ENCODE measurements at places on chromosomes 12 and 14.
A peak's percentile ranks its signal among the peaks of the same experiment; 100 is the strongest.

DNA sequence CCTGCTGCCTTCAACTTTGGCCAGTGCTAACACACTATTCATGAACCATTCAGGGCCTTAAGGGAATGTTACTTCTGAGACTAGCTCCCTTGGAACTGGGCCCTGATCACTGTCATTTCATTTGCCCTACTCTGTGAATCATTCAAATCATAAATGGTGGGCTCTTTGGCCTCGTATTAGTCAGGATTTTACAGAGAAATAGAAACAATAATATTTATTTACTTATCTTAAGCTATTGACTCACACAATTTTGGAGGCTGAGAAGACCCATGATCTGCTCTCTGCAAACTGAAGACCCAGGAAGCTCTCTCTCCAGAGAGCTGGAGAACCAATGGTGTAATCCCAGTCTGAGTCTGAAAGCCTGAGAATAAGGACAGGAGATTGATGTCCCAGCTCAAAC is 398.5 kb downstream of the LRIG3 start:
- no peak for DNase-seq

DNA sequence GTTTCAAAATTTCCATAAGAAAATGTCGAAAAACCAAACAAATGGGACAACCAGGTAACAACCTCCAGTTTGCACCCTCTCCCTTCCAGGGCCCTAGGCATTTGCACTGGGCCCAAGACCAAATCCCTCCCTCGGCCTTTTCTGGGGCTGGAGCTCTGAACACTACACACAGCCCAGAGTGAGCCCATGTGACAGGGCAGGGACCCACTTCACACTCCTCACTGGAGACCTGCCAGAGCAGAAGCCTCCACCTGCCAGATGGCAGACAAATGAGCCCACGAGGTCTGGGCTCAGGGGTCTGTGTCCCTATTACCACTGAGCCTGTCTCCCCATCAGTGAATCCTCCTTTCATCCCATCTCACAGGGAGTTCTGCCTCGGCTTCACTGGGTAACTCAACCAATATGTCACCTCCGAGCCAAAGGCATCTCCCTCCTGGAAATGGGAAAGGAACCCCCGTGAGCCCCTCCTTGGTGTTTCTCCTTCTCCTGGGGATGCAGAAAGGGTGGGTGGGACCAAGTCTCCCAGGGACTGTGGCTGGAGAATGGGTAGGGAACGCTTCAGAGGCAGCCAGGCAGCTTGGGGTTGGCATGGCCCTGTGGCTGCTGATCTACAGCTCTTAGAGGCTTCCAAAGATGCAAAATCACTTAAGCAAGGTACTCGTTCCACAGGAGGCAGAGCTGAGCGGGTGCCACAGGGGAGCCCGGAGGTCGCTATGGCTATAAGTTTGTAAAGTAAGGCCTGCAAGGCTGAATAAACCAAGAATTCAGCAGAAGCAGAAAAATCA is 10.6 kb downstream of the VWF start:
- DNase-seq: no peak

DNA sequence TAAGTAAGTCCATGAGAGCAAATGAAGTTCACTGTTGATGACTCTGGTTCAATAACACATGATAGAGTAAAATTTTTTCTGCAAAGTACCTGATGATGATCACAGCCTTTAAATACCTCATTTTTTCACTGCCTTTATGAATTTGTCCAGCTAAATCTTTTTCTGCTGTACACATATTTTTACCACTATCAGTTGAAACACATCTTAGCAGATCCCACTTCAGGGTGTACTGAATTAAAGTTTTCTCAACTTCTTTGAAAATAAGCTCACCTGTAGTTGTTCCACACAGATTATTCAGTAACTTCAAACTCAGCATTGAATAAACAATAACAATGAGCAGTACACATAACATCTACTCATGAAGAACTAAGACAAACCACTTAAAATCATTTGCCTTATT is 385.9 kb downstream of the NELL2 start:
- no peak for DNase-seq

DNA sequence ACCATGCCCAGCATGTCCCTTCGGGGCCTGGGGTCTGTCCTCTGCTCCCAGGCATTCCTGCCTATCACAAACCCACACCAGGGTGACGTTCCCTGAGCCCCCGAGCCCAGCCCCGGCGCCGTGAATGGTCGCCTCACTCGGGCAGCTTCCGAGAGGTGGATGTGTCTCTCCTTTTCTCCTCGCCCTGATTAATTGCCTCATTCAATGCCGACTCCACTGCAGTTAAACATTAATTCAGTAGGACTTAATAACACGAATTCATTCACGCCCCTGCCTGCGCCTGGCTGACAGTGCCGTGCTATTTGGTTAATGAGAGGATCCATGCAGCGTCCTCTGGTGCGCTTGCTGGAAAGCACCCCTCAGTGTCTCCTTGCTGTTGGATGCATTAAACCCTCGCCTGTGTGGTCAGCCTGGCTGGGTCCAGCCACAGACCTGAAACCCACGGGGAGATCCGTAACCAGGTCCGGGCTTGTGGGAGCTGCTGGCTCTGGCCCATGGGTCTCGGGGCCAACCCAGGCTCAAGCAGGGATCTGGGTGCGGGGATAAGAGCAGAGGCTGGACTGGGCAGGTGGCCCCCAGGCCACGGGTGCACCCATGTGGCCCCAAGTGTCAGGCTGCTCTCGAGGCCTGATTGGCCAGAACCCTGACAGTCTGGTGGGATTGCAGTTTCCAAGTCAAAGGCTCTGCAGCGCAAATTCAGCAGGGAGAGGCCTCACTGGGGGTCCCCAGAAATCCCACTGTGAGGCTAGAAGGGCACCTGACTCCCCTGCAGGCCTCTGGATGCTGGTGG is 55.4 kb downstream of the FBRSL1 start:
- DNase-seq: no peak

DNA sequence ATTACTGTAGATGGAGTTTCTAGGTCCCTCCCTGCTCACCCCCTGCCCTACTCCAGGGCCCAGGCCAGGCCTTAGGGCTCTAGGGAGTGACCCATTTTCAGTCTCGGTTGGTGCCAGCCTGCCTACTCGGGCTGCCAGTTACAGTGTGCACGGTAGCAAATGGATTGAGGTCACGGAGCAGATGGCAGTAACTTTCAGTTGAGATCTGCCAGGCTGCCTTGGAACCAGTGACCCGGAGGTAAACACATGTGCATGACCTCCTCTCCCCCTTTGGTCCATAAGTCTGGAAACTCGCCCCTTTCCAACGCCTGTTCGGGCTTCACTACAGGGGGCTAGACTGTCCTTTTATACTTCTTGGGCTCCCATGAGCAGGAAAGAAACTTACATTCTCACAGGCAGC is 139.7 kb upstream of the TBX3 start:
- DNase-seq: no peak

GRCh38 chr14:68482018-68482417 is 310.8 kb downstream of the ZFP36L1 start:
- no peak for DNase-seq

DNA sequence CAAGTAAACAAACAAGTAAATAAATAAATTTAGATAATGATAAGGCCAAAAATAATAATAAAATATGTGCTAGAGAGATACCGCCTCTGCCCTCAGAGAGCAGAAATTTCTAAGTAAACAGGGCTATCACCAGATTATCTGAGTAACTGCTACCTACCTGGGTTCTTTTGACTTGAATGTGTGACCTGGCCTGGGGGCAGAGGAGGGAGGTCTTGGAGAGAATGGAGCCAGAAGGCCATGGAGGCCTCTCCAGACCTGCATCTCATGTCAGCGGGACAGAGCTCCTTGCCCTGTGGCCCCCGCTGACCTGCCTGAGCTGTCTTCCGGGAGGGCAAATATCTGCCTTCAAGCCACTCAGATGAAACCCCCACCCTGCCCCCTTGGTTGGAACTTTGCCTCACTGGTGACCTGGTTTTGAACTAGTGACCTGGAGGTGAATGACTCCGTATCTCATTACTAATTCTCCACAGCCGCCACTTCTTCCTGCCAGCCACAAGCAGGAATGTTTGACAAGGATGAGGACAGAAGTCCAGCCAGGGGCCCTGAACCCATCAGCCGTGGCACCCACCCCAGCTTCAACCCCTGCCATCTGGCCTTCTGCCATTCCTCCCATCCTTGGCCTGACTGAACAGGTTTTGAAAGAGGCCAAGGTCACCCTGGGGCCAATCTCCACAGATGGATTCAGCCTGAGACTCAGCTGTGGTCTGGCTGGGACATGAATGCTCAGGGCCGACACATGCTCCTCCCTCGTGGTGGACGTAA is 86.8 kb upstream of the PARP11 start:
- DNase-seq: no peak

DNA sequence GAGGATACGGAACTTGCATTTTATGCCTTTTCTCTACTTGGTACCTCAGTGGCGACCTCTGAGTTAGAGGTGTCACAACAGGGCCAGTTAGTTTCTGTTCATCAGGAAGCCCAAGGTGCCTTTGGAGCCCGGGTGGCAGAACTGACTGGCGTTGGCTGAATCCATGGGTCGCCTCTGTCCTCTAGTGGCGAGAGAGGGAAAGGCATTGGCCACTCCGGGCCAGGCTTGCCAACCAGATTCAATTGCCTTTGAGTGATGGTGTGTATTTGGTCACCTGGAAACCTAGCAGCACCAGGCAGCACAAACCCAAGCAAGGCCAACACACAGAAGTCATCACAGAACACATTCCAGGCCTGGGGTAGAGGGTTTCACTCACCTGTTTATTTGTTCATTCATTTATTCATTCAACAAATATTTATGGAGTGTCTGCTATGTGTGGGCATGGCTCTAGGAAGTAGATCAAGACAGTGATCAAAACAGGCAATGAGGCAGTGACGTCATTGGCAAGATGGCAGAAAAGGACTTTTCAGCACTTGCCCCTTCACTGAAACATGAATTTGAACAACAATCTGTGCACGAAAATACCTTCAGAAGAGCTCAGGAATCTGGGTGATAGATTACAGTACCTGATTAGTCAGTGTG is 40.5 kb upstream of the KCNA5 start:
- no peak for DNase-seq

DNA sequence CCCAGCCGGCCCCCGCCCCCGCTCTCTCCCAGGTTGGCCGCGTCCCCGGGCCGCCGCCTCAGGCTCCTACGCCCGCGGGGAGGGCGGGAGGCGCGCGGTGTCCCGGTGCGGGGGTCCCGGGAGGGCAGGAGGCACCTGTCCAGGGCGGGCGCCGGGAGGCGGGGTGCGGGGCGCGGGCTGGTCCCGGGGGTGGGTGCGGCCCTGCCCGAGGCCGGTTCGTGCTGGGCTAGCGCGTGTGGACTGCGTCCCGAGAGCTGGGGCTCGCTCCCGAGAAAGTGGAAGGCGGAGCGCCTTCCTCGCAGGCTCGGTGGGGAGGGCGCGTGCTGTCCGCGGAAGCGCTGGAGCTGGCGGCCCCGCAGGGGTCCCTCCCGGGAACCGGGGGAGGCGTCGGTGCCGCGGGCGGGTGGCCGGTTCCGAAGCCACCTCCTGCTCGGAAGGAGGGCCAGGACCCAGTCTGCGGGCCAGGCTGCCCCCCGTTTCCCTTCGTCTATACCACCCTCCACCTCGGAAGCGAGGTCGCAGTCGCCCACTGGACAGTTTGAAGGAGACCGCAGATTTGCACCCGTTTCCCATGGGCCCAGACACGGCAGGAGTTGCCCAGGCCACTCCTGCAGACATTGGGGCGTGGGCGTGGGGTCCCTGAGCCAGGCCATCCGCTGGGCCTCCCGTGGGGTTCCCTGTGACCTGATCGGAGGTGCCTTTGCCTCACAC is 636 bp downstream of the ZFYVE21 start:
- no peak for DNase-seq

DNA sequence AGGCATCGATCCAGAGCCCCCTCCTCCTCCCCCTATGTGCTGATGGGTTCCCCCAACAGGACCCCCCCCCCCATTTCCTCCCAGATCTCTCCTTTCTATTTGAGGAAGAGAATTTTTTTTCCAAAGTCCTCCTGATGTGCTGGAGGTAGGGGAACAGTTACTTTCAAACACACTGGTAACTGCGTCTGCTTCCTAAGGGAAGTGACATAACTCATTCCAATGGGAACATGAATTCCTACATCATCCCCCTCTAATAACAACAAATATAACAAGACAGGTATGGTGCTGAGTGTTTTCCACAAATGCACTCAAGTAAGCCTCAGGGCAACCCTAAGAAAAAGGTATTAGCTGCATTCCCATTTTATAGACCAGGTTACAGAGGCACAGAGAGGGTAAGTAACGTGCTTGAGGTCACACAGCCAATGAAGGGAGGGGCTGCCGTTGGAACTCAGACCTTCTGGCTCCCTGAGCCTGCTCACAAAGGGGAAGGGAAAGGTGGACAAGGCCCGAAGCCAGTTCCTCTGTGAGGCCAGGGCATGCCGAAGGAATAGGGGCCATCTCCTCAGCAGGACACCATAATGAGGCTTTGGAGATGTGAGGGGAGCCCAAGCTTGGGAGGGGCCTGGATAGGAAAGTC is 121.1 kb upstream of the NCOR2 start:
- no peak for DNase-seq

GRCh38 chr12:11822081-11822834 is 172.8 kb downstream of the ETV6 start:
- DNase-seq: peak; percentile 53

DNA sequence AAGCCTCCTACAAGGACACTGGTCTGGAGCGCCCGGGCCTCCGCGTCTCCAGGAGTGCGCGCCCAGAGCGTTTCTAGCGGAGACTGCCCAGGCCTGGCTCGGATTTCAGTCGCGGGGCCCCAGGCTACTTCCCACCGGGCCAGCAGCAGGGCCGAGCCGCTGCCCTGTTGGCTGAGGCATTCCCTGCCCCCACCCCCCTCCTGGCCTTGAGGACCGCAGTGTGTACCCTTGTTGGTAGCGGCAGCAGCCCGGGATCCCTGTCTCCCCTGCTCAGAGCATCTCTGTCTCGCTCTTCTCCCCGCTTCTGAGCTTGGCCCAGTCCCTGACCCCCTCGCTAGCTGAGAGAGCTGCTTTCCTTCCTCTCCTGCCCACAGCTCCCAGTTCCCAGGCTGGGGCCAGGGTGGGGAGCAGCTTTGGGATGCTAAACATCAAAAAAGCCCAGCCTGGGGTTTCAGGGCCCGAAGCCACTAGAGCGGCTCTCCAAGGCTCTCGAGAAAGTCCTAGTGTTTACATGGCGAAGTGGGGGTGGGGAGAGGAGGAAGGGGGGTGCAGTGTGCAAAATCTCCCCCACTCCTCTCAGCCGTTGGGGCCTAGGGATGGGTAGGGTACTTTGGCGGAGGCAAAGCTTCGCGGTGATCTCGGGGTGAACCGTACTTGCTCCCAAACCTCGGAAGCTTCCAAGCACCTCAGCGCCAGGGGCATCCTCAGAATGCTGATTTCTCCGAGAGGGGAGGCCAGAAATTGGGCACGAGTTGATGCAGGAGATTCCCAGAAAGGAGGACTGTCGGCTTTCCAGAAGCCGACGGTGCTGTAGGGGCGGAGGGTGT is 6.4 kb downstream of the NKX2-1 start:
- peak; percentile 83 for DNase-seq

GRCh38 chr14:104554608-104555429 is 24.7 kb upstream of the C14orf180 start:
- no peak for DNase-seq

GRCh38 chr12:109497675-109498074 is 20.2 kb downstream of the UBE3B start:
- no peak for DNase-seq

DNA sequence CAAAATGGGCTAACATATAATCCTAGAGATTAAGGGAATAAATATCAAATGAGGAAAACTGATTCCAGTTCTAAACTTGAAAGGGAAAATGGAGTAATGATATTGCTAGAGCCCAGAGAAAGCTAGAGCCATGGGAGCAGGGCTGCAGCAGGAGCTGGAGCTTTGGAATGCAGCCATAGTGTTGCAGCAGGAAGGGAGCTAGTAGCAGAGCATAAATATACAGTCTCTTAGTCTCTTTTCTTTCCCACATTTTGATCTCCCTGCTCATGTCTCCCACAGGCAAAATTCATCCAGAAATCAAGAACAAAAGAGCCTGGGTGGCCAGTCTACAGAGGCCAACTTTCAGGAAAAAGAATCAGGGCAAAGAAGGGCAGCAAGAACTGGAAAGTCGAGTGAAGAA is 253.7 kb downstream of the ATXN7L3B start:
- no peak for DNase-seq

All from NCI-H524 (cell line).